ENCODE measurements at places on chromosomes 6 and 20.

- no peak for DNase-seq
Measured at GRCh38 chr6:10526156-10526555, 5.0 kb downstream of the GCNT2 start.

DNA sequence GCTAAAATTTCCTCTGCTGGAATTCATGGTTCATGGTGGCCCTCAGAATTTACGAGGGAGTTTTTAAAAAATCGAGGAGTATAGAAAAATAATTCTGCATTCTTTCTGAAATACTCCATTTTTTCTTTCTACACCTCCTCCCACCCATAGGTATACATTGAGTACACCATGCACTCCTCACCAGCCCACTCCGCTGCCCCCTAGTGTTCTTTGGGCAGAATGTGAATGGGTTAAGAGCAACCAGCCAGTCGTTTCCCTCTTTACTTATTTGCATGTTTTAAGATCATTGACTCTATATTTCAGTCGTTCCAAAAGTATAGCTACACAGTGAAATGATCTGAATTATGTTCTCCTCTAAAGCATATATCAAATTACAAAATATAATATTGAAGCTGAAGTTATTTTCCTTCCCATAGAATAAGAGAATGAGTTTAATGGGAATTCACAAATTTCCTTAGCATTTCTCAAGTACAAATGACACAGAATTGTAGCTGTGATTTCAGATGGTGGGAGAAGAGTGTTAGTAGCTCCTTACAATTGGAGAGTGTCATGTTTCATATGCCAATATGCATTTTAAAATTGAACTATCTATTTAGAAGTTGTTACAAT is 977.7 kb upstream of the SLC35B3 start:
- DNase-seq: no peak

DNA sequence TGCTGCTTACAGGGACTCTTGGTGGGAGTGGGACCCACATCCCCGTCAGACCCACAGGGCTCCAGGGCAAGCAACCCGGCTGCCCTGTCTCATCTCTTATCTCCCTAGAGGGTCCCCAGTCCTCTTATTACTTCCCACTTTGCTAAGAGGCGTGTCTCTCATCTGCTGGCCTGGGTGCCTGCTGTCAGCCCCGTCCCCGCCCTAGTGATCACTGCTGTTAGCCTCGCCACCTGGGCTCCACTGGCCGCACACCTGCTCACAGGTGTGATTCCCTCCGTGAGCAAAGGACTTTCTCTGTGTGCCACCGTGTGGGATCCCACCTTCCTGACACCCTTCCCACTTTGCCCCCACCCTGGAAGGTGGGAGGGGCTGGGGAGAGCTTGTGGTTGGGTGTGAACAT is 57.6 kb downstream of the TCP11 start:
- peak; percentile 37 for DNase-seq

DNA sequence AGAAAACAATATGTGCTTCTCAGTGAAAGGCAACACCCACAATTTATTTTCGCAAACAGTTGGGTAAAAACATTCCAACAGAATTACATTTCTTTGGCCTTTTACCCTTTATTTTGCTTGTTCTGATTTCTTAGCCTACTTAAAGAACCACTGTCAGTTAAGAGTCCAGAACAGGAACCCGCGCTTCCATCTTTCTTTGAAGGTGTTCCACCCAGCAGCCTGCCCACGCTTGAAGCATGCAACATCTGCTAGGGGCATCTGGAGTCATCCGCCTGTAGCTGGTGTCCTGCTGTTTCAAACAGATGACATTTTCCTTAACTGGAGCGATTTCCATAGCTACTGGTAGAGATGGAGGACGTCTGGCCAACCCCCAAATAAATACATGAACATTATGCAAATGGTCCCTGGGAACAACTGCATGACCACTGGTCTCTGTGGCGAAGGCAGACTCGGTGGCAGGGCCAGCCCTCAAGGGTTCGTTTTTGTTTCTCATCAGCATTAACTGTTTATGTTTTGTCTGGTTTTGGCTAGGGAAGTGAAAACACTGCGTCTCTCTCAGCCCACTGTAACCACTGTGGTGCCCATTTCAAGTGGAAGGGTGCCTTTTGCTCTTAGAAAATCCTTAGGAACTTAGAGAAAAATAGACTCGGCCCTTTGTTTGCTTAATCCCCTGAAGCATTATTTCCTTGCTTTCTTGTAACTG is 51.6 kb downstream of the LAMA4 start:
- no peak for DNase-seq

DNA sequence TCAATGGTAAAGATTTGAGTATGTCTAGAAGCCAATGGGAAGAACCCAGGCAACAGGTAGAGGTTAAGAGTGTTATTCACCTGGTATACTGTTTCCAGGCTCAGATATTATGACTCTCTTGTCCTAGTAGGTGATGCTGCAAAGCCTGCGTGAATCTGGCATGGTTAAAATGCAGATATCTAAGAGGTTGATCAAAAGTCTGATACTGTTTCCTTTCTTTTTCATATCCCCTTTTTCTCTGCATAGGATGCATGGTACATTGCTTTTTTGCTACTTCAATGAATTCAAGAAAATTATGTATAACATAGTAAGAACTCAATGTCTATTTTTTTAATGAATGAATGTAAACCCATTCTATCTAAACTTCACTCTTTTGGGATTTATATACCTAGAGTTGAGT is 284.3 kb upstream of the KHDRBS2 start:
- DNase-seq: no peak

GRCh38 chr6:16302721-16303552 is 64.5 kb downstream of the GMPR start:
- DNase-seq: peak; percentile 41

DNA sequence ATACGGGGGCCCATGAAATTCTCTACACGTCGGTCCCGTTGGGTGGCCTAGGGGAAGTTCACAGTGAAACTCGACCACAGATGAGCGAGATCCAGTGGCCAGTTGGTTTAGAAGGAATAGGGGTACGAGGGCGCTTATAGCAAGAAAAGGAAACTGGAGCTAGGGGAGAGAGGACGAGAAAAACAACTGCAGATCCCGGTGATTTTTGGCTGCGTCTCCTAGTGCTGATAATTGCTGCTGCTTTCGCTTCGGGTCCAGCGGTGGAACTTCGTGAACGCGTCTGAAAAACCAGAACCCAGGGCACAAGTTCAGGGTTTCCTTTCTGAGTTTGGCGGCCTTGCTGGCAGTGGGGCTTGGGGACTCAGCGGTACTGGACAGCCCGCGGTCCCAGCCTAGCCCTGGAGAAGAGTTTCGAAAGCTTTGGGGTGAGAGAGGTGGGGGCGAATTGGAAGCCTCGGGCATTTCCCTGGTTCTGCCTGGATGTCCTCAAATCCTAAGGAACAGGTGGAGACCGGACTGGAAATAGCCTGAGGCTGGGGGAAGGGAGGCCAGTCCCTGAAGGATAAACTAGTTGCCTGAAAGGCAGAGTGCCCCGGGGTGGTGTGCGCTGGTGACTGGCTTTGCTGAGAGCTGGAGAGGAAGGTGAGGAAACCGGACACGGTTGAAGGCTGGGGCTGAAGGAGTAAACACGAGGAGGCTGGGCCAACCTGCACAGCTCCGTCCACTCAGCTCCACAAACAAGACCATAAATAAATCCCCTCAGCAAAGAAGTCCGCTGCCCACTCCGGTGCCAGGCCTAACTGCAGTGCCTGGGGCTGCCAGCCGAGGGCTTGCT is 793 bp downstream of the GMPR start:
- DNase-seq: peak; percentile 62

- DNase-seq: no peak
Measured at GRCh38 chr6:117591405-117591804, 10.9 kb downstream of the GOPC start.

Data from ascending aorta (tissue), 2 donors.